GM13976 (cell line): ENCODE measurements at places on chromosomes 7 and 10.

DNA sequence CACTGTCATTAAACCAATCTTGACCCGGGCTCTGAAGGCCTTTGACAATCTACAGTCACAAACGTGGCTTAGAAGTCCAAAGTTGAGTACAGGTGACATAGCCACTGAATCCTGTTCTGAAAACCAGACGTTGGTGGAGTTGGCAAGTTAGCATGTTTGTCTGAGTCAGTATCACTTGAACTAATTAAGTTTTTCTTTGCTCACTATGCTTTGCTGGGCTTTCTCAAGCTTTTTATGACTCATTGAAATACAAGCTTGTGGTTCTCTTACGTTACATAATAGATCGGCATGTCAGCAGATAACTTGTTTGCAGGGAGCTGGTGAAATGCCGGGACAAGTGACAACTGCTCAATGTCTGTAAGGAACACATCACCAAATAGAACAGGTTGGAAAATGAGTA is 53.8 kb downstream of the ARL5B start:
- no peak for DNase-seq

DNA sequence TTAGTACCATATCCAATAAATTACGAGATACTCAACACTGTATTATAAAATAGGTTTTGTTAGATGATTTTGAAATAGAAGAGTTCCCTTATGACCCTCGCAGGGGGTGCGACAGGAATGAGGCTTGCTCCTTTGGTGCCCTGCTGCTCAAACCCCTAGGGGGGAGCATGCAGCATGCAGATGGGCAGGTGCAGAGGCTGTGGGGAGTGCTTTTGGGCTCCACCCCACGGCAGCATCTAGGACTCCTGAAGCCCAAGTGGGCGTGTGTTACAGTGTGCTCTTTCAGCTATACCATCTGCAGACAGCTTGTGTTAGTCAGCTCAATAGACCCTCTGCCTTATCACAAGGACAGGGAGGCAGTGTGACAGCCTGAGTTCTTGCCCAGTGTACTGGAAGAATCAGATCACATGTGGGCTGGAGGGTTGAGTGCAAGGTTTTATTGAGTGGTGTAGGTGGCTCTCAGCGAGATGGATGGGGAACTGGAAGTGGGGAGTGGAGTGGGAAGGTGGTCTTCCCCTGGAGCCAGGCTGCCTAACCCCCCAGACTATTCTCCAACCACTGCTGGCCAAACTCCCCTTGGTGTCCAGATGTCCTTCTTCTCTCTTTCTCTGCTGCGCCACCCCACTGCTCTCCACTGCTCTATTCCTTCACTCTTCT is 3.1 kb upstream of the MRC1 start:
- DNase-seq = no peak

DNA sequence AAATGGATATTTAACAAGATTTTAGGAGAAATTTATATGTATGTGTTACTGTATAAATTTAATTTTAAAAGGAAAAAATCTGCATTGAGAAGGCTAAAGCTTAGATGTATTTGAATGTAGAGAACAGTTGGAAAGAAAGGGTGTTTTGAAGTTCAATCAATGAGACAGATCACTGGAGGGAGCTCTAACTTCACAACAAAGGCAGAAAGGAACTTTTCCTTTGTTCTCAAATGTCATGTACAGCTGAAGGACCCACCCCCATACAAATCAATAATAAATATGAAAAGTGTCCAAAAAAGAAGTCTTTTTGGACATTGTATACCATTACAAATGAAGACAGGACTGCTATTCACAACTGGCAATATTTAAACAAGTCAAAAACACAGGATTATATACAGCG is 403.4 kb downstream of the DNAJB9 start:
- no peak for DNase-seq

DNA sequence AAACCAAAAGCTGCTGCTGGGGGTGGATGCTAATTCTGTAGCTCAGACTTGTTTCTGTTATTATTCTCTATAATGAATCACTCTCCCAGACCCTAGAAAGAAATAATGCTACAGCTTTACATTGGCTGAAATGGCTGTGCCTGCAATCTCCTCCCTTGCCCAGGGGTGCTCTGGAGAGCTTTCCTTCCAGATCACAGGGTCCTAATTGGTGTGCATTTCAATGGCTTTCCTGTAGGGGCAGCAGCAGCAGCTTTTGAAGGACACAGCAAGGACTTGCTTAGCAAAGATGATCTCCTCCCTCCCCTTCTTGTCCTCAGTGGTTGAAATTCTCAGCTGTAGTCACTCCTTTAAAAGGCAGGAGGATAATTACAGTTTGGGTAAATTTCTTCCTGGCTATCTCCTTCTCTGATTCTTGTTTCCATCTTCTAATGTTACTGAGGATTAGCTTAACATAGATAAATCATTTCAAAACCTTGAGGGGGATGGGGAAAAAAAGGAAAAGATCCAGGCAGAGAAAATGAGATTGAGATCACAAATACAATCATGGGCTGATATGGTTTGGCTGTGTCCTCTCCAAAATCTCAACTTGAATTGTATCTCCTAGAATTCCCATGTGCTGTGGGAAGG is 120.2 kb upstream of the CTTNBP2 start:
- DNase-seq = peak; percentile 30

GRCh38 chr10:7967035-7967434 is 87.5 kb upstream of the GATA3 start:
- DNase-seq = no peak

- peak; percentile 78 for DNase-seq
Observed at GRCh38 chr10:119396008-119396708, 146.4 kb downstream of the RGS10 start.

- no peak for DNase-seq
Observed at GRCh38 chr7:74222851-74223710, 13.3 kb downstream of the LAT2 start.

- DNase-seq = no peak
Observed at GRCh38 chr7:18369011-18369410, 126.5 kb upstream of the HDAC9 start.

DNA sequence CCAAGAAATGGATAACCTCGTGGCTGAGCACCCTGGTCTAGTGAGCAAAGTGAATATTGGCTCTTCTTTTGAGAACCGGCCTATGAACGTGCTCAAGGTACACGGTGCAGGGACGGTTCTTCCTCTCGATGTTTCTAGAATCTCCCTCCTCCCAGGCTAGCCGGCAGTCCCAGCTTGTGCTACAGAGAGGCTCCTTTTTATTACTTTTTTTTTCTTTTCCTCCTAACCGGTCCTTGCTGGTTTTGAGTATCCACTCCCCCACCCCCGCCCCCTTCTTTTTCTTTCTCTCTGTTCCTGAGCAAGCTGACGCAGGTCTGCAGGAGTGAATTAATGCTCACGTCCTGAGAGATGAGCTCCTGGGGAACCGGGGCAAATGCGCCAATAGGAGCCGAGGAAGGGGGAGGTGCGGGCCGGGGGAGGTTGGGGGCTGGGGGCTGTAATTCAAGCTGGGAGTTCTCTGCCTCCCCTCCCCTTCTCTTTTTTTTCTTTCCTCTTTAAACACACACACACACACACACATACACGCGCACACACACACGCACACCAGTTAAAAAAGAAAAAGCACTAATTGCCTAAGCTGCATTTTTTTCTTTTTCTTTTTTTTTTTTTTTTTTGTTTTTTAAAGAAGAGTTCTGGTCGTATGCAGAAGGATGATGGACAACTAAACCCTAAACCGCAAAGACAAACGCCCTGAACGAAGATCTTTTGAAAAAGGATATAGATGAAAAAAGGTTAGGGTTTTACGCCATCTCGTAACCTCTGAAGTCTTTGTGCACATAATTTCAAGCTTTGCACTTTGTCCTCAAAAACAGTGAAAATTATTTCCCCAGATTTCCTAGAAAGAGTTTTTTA is 6.6 kb downstream of the CPA2 start:
- DNase-seq = peak; percentile 45
